ENCODE measurements at places on chromosomes 11 and 22.

GRCh38 chr11:110809417-110810199 is 97.4 kb upstream of the ARHGAP20 start:
- DNase-seq: no peak

DNA sequence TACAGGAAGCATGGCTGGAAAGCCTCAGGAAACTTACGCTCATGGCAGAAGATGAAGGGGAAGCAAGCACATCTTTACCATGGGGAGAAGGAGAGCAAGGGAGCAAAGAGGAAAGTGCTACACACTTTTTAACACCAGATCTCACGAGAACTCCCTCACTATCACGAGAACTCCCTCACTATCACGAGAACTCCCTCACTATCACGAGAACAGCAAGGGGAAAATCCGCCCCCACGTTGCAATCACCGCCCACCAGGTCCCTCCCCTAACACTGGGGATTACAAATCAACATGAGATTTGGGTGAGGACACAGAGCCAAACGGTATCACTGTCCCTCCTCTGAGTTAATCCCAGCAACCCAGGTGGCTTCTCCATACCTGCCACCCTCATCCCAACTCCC is 84.5 kb downstream of the MN1 start:
- DNase-seq: no peak

- DNase-seq: no peak
Observed at GRCh38 chr11:16278979-16279378, 77.4 kb downstream of the SOX6 start.

- DNase-seq: no peak
Observed at GRCh38 chr11:44536788-44537516, 28.5 kb upstream of the CD82 start.

DNA sequence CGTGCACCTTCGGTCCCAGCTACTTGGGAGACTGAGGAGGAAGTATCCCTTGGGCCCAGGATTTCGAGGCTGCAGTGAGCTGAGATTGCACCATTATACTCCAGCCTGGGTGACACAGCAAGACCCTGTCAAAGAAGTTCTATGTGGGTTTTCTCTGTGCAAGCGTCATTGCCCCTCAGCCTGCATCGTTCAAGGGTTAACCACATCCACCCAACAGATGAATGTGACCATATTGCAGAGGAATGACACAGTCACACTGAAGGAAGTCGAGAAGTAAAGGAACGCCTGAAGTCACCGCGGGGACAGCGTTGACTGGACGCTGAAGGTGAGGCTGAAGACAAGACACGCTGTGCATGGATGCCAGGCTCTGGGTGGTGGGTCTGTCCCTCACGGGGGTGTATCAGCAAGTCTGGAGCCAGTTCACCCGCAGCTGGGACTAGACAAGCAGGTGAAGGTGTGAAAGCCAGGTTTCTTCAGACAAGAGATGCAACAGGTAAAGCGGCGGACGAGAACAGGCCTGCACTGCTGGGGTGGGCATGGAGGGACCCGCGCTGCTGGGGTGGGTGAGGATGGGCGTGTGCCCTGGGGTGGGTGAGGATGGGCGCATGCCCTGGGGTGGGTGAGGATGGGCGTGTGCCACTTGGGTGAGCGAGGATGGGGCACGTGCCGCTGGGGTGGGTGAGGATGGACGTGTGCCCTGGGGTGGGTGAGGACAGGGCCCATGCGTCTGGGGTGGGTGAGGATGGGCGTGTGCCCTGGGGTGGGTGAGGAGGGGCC is 36.5 kb upstream of the TOLLIP start:
- no peak for DNase-seq

Measured in stimulated activated CD8-positive, alpha-beta memory T cell treated with anti-CD3 and anti-CD28 coated beads, Interleukin-7, amount 100 ng/mL, for 1 hour (primary cell).